CD4-positive, alpha-beta T cell treated with Interleukin-15 for 4 hours (primary cell): ENCODE measurements at places on chromosomes 13 and 19.

- no peak for DNase-seq
Observed at GRCh38 chr19:18774782-18775444, 16.2 kb downstream of the COMP start.

- no peak for DNase-seq
Observed at GRCh38 chr19:46081928-46082727, 41.3 kb upstream of the IGFL4 start.

DNA sequence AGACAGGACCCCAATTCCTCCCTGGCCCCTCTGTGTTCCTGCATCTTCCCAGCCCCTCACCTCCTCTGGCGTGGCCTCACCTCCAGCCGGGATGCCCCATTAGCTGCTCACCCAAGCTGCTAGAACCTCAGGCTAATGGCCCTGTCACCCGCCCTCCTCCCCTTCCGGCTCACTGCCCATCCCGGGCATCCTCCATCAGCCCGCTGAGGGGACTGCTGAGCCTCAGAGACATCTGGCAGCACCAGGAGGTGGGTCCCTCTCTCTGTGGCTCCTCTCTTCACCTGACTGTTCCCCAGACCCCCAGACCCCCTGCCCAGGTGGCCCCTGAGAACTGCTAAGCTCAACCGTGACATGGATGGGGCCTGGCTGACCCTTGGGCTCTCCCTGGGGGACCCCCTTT is 2.9 kb downstream of the FFAR1 start:
- no peak for DNase-seq

DNA sequence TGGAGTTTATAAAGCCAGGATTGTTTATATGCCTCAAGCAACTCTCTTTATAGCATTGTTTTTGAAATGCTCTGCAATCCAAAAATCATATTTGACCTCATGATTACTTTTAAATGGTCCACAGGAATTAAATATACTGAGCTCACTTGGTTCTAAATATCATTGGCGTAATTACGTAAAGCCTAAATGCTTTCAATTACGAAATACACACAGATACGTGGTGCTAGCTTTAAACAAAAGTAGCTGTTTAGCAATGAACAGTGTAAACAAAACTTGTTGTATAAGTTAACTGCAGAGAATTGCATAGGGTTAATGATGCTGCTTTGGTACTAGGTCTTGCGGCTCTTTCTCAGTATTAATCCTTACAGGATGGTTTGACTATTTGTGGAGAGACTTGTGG is 346.6 kb downstream of the COG6 start:
- DNase-seq, result no peak

GRCh38 chr19:55339889-55340783 is 460 bp downstream of the KMT5C start:
- DNase-seq, result no peak

DNA sequence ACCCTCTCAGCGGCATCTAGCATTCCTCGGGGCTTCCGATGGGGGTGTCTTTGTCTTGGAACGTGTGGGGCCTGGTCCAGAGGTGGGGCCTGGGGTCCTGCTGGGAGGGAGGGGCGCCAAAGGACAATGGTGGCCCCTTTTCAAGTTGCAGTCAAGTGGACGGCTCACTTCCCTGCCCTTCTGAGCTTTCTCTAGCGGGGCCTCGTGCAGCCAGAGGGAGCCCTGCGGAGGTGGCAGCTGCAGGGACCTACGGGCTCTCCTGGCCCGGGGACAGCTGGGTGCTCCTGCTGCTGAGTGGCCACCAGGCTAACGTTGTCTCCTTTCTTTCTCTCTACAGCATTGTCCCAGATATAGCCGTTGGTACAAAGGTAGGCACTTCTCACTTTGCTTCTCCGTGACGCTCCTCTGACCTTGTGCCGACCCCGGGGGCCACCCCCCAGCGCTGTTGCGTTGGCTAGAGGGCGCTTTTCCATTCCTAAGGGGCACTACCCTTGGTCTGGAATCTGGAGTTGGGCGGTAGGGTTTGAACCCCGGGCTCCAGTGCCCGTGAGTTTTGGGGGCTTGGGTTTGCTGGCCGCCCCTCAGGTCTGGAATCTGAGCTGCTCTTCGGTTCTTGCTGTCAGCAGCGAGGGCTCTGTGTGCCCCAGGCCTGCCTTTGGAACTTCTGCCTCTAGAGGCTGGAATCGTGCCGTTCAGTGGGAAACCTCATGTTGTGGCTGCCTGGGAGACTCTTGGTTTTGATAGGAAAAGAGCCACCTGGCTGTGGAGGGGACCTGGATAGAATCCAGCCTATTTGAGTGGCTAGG is 2.0 kb downstream of the PTBP1 start:
- no peak for DNase-seq

- DNase-seq, result no peak
Observed at GRCh38 chr13:96090240-96091101, 564 bp downstream of the HS6ST3 start.

DNA sequence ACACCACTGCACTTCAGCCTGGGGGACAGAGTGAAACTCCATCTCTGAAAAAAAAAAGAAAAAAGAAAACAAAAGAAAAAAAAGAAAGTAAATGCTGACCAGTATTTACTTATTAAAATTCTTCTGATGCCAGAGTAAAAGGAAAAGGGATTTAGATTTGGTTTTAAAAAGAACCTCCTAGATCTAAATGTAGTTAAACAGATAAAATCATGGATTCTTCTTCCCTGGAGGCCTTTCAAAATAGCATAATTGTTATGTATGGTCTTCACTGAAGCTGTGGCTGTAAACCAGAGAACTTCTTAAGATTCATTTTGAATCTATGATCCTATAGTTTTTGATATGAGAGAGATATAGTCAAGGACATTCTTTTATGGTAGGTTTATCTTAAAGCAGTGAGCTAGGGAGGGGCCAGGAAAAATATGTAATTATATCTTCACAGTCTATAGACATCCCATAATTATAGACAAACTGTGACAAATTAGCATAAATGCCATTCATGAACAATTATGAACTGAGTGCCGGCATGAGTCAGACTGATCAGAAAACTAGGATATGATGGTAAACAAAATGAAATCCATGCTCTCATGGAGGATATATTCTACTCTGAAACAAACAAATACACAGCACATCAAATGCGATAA is 14.9 kb upstream of the STK24 start:
- DNase-seq, result no peak

DNA sequence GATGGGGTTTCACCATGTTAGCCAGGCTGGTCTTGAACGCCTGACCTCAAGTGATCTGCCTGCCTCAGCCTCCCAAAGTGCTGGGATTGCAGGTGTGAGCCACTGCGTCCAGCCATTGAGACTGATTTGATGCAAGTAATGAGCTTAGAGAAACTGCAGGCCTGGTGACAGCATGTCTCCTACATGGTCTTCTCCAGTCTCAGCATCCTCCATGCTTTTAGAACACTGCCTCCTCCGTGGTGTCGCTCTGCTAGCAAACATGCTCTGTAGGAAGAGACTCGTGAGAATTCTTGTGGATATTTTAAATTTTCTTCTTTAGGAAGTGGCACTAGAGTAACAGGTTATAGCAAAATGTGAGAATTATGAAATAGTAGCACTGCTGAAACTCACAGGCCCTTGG is 37.1 kb downstream of the TPT1 start:
- no peak for DNase-seq

DNA sequence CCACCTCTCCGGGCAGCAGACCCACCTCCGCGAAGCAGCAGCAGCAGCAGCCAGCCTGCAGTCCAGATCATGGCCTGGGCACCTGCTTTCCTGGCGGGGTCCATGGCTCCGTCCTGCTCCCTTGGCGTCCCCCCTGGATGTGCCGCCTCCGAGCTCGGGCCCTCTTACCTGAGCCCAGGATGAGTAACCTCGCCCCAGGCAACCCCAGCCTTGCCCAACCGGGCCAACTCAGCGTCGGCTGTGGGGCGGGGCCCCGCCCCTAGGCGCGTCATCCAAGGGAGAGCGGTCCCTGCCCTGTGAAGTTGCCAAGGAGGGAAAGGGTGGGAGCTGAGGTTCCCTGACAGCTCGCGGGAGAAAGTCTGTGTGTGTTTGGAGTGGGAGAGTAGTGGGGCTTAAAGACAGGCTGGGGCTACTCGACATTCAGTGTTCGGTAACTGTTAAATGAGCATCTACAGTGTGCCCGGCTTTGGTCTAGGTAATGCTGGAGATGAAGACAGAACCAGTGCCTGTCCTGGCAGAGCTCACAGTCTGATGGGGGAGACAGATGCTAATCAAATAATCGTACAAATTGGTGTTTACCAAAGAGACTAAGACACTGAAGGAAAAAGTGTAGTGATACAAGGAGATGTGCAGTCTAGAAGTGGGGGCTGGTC is at the start of gene LYPD3:
Gene LYPD3 (minus strand): TSS at position 141 of the 653 bp plus-strand sequence. CDS start 37 bp downstream, at position 104.
- no peak for DNase-seq

- no peak for DNase-seq
Observed at GRCh38 chr19:21835429-21835809, 563 bp downstream of the ZNF43 start.

- DNase-seq, result no peak
Observed at GRCh38 chr19:18834644-18834984, 2.9 kb downstream of the UPF1 start.

- no peak for DNase-seq
Observed at GRCh38 chr13:27905650-27906049, 14.2 kb upstream of the PDX1 start.

- no peak for DNase-seq
Observed at GRCh38 chr19:46125447-46125846, 959 bp upstream of the IGFL3 start.

DNA sequence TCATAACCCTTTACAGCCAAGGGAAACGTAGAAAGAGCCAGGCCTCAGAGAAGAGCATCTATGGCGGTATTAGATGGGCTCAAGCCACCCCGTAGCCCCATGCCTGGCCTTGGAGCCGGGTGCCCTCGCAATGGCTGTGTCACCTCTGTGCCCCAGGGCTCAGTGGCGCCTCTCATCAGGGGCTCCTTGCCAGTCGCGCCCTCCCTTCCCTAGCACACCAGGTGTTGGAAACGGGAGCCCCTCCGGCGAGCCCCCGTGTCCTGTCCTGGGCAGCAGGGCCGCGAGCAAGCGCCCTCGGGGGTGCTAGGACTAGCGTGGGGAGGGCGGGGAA is 453 bp downstream of the ZNF256 start:
- no peak for DNase-seq

- no peak for DNase-seq
Observed at GRCh38 chr19:37695144-37695899, 24.2 kb downstream of the ZNF607 start.
